K562 (cell line): ENCODE measurements at places on chromosomes 1 and 21.

GRCh38 chr1:180188091-180188506 is 33.4 kb downstream of the QSOX1 start:
- peak; percentile 74 for DNase-seq

- DNase-seq: no peak
Observed at GRCh38 chr1:189783456-189783855, 694.2 kb downstream of the BRINP3 start.

DNA sequence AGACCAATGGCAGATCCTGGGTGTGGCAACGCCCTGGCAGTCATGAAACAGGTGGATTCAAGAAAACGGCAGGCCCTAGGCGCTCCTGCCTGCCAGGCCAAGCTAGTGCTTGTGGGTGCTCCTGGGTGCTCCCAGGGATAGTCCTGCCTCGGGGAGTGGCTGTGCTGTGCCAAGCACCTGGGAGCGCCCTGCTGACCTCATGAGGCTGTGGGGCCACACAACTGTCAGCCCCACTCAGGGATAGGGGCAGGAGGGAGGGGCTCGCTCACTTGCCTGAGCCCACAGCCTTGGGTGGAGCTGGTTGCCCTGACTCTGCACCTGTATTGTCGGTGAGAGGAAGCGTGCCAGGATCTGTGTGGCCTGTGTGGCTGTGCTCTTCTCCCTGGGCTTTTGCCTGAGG is 9.4 kb downstream of the SNAP47 start:
- no peak for DNase-seq

DNA sequence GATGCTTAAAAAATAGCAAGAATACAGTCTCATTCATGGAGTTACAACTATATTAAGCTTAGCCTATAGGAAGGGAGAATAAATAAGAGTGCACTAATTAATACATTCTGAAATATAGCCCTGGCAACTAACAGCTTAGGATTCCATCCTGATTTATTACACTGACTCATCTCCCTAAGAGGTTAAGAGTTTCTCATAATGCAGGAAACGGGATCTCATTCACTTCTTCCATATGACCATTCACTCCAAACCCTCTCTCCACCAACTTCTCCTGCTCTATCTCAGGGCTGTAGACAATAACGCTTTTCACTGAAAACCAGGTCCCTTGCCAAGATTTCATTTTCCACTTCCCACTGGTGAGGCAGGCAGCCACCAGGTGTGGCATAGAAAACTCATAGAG is 168.5 kb upstream of the PLD5 start:
- DNase-seq: no peak
